ENCODE measurements at places on chromosomes 2 and 18.

DNA sequence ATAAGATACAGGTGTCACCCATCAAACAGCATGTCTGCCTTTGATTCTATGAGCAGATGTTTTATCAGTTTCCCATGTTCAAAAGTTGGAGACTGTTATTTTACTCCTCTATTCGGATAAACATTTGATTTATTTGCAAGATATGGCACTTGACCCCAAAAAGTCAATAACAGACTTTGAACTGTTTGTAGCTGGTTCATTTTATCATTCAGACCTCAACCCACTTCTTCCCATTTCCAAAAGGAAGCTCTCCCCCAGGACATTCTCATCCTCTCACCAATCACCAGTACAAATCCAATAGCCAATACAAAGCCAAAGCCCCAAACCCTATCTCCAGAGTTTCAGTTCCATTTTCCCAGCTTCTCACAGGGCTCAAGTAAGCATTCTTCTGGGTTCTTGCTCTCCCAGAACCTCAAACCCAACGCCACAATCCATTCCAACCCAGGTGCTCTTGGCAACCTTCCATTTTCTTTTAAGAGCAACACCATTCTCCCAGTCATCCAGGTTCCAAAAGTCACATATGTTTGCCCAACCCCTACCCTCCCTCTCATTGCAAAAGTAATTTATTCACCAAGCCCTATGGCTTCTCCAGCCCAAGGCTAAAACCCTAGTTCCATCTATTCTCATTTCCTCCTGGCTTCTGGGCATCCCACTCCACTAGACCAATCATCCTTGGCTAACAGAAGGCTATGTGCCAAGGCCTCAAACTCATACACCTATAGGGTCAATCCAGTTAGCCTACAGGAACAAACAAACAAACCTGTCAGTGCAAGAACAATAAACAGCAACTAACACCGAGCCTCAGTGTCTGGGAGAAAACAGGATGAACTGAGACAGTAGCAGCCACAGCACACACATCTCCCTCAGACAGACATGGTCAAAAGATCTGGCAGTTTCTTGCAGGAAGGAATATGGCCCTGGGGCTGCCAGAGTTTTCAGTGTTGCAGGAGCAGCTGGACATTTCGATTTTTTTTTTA, 9.2 kb downstream of the ACVR1 start:
- DNase-seq: no peak

- DNase-seq: no peak
These were observed 120.2 kb downstream of the NFATC1 start for GRCh38 chr18:79515944-79516351.

DNA sequence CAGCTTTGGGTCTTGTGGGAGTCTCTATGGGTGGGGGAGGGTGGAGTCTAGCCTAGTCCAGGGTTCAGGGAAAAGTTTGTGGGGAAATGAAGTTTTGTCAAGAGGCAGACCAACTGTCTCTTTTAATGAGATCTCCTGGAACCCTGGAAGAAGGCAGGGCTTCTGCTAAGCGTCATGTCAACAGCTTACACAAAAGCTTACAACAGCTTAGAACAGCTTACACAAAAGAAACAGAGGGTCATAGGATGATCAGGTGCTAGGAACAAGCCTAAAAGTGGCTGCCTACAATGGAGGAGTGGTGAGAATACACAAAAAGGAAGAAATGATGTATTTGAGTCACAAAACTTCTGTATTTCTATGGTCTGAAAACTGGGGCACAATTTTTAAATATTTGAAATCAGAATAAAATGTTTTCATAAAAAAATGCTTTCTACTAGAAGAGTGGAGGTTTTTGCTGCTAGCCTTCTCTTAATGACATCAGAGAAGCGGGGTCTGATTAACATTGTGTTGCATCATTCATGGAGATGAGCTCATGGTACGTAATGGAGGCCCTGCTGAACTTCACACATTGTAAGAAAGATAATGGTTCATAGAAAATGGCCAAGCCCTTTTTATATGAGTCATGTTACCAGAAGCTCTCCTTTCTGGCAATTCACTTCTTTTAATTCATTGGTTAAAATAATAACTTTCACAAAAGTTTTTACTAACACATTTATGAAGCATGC, 351.0 kb downstream of the PIK3C3 start:
- DNase-seq: no peak

GRCh38 chr2:114821055-114821454, 378.6 kb downstream of the DPP10 start:
- no peak for DNase-seq

DNA sequence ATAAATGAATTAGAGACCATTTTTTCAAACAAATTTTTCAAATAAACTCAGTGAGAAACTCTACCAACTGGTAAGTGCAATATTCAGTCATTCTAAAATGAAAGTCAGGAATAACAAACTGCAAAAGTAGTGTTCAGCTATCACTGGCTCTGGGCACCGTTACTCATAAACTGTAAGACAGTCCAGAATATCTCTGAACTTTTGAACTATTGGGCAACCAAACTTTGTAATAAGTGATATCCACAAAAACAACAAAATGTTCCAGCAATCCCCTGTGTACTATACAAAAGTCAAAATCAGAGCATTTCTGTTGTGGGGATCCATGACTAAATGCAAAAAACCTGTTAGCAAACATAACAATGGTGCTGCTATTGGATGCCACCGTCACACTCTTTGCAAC, 56.3 kb downstream of the SLC25A12 start:
- no peak for DNase-seq

GRCh38 chr2:12603781-12604295, 112.9 kb upstream of the TRIB2 start:
- DNase-seq: no peak

DNA sequence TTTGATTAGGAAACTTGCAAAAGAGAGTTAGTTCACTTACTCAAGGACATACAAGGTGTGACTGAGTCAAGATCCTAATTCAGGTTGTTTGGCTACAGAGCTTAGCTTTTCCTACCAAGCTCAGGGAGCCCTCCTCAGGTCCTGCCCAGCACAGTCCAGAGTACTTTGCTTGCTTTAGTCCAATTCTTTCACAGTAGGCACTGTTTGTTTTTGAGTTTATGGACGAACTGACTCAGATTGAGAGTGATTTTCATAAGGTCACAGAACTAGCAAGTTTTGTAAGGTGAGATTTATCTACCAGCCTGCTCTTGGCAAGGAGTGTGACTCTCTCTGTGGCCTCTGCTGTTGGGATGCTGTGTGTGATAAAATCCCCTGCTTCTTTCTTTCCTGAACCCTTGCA, 310.5 kb downstream of the PTPRM start:
- no peak for DNase-seq

DNA sequence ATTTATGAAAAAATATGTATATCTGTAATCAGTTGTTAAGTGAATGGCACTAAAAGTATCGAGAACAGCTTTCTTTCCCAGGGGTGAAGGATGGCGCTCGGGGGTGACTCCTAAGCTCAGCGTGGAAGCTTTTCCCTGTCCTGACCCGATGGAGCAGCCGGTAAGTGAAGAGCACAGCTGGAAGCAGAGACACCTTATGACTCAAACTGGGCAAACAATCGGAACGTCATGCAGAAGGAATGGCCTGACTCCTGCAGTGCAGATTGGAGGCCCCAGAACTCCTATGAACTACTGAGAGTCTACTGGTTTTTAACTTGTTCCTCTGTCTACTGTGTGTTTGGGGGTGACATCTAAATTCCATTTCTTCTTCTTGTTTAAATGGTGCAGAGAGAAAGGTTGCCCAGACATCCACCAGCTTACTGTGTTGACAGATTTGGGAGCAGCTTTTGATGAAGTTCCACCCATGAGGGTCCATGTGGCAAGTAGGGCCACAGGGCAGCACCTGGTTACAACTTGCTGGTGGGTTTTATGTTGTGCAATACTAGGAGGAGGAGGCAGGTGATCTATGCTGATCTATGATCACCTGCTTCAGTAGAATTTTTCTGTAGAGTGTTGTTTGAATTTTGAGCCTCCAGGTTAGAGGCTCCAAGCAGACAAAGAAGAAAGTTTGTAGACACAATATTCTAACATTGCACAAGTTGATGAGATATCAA, 52.8 kb upstream of the TMEM182 start:
- DNase-seq: no peak

DNA sequence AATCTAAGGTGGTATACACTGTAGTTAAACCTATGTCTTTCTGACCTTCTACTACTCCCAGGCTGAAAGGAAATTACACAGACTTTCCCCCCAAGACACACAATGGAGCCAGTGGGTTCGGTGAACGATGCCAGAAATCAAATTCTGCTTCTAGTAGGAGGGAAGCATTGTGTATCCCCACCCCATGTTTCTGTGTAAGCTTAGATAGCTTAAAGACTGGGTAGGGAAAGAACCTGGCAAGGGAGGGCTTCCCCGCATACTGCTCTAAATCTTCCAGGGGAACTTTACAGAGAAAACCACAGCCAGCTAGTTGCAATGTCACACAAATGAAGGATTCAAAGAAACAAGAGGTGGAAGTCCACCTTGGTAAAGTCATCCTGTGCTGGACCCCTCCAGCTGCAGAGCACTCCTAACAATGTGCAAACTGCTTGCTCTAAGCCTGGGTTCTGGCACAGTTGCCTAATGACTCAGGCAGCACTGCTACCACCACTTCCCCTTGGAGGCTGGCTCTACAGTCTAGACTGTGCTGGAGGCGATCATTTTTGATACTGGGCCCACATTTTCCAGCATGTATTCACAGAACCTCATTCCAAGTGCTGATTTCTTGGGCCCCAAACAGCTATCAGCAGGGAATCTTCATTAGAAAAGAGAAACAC, 47.5 kb downstream of the TRIB2 start:
- no peak for DNase-seq

DNA sequence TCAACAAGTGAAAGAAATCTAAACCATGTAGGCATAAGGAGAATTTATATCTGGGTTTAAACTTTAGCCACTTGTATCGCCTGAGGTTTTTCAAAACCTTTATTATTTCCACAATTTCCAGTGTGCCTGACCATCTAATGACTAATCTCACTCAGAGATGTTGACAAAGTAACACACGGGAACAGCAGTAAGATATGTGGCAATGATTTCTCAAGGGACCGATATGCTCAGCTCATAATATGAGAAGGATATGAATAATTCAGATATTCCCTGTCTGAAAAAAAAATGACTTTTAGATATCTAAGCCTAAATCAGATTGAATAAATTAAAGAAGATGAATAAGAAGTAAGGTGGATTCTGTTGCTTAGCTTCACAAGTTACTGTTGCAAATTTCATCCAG, 43.5 kb downstream of the TMEM163 start:
- DNase-seq: no peak

DNA sequence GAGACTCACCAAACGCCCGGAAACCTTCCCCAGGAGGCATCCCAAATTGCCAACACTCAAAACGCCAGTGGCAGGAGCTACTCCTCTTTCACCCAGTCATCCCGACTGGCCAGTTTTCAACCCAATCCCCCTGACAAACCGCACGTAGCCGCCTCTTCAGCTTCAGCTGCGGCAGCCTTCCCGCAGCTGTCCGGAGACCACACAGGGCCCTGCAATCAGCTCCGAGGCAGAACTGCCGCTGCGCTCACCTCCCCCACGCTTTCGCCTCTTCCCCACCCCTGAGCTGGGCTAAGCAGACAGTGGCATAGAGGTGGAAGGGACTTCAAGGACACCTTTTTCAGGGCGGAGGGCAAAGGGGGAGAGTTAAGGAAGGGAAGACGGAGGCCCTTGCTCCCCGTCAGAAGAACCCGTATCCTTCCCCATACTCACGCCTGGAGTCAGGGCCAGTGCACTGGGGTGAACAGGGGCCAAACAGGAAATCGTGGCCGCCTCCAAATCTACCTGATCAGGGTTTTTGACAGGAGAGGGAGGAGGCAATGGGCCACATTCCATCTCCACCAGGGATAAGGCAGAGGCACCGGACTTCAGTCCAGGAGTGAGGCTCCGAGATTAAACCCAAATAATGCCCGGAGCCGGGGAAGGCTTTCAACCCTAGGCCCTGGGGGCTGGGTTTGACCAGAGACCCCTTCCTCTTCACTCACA, 16.9 kb downstream of the CYP26B1 start:
- DNase-seq: no peak

DNA sequence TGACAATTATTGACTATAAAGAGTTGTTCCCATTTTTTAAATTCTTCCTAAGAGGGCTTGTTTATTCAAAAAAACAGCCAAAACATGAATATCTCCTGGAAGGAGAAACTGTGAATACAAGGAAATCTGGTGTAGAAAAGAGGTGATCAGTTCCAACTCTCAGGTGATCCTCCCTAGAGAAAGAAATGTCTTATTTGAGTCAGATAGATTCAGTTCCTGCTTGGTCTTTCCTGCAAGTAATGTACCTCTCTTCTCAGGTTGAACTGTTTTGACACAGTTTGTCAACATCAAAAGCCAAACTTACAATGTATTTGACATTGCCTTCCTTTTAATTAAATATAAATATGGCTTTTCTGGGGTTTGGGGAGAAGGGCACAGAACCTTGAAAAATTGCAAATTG, 567.4 kb downstream of the ARHGAP15 start:
- no peak for DNase-seq

DNA sequence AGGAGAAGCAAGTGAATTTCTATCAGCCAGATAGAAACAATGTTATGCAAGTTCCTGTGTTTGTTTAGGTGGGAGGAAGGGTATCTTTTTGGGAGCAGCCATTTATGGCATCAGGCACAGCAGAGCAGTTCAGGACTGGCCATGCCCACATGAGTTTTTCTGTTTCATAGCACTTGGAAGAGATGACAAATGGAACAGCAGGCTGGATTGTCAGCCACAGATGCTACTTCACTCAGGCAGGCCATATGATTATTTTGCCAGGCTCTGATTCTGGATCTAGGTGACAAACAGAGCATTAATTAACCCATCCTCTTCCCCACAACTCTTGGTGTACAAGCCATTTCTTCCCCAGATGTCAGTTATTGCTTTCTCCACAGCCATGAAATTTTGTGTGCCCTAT, 63.8 kb downstream of the GALNT13 start:
- DNase-seq: no peak

DNA sequence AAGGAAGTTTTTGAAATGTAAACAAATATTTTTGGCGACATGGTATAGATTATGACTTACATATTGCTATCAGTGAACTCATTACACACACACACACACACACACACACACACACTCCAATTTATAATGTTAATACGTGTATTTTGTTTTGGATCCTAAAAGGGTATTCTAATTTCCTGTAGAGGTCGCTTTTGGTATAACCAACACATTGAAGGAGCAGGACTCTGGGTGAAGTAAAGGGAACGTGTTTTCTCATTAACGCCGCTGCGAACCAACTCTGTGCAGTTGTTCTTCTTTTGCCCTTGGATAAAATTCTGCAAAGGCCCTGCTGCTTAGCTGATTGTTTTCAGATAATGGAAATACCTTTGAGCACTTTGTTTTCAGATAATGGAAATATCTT, 190.4 kb downstream of the PMAIP1 start:
- no peak for DNase-seq

DNA sequence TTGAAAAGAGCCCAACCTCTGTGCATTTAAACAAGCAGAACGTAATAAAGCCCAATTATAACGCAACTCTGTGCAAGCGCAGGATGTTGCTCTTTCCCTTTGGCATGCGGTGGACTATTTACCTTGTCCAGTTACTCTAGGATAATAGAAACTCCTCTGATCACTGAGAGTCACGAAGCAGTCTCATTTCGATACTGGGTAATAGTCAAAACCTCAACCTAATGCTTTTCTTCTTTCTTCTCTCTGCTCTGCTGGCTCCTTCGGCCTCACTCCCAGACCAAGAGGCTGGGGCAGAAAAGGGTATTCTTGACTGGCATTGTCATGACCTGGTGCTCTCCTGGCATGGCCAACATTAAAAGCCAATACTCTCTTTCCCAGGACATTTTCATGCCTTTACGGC, 89.7 kb upstream of the GCFC2 start:
- no peak for DNase-seq
